ENCODE measurements at places on chromosomes 16 and 17.

DNA sequence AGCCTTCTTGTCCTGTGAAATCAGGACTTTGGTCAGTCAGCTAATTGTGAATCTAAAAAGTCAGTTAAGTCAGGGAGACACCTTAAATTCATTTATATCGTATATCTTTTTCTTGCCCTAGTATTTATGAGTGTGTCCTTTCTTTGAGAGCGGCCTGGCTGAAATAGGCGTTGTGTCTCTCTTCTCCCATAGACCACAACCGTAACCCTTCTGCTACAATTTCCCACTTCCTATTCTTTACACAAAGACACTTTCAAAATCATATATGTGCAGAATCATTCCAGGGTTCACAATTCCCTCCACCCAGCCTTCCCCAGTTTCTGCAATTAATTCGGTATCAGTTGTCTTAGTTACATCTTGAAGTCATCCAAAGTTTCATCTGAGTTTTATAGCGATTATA lies 14.0 kb upstream of the COTL1 start:
- no peak for DNase-seq

DNA sequence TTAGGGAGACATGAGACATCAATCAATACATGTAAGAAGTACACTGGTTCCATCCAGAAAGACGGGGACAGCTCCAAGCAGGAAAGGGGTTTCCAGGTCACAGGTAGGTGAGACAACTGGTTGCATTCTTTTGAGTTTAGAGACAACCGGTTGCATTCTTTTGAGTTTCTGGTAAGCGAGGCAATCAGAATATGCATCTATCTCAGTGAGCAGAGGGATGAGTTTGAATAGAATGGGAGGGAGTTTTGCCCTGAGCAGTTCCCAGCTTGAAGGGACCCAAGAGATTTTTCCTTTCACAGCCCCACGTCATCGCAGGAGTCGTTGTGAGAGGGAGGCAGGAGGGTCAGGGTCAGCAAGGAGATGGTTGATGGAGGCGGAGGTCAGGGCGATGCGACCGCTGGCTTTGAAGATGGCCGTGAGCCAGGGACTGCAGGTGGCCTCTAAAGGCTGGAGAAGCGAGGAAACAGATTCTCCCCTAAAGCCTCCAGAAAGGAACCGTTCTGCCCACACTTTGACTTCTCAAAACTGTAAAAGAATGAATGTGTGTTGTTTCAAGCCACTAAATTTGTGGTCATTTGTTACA lies 36.5 kb downstream of the IRF8 start:
- DNase-seq = no peak

DNA sequence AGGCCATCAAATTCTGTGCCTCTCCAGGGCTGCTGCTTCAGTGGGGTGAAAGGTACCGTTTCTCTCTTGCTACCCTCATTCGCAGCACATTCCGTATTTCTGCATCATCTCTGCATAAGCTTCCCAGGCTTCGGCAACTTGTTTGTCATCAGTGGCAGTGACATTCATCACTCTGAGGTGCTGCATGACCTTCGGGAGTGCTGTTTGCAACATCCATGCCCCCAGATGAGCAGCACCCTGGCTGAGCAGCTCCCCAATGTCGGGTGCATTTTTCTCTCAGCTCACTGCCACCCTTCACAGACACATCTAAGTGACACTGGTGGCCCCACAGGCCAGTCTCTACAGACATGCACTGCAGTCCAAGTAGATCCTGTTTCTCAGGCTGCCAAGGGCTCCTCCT lies 3.8 kb downstream of the CREBBP start:
- no peak for DNase-seq

- DNase-seq = no peak
These were observed 51.7 kb downstream of the GRIN2A start for GRCh38 chr16:10130538-10130937.

- no peak for DNase-seq
These were observed 408.6 kb downstream of the HAPSTR1 start for GRCh38 chr16:9499941-9500593.

DNA sequence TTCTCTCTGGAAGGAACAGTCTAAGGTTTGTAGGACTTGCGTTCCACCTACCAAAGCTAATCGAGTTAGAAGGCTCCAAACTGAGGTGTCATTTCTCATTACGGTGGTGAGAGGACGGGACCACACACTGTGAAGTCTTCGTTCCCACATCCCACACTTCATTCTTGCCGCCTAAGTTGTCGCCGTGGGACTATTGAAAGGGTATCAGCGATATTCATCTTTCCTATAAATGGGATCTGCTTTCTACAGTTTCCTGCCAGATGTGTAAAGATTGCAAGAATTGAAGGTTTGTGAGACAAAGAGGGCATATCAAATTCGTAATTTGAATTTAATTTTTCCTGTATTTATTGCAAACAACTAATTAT lies 608 bp upstream of the TRIM37 start:
- no peak for DNase-seq

DNA sequence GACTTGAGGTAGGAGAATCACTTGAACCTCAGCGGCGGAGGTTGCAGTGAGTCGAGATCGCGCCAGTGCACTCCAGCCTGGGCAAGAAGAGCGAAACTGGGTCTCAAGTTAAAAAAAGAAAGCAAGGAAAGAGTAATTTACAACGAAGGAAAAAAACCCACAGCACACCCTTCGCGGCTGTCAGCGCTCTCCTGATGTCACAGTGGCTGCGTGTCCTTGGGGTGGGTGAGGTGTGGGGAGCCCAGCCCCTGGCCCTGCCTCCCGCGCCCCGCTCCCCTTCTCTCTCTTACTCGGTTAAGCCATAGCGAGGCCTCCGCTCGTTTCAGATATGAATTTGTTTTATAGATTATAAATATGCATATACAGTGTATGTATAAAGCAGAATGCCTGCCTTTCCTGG lies 740 bp upstream of the JPT2 start:
- no peak for DNase-seq

DNA sequence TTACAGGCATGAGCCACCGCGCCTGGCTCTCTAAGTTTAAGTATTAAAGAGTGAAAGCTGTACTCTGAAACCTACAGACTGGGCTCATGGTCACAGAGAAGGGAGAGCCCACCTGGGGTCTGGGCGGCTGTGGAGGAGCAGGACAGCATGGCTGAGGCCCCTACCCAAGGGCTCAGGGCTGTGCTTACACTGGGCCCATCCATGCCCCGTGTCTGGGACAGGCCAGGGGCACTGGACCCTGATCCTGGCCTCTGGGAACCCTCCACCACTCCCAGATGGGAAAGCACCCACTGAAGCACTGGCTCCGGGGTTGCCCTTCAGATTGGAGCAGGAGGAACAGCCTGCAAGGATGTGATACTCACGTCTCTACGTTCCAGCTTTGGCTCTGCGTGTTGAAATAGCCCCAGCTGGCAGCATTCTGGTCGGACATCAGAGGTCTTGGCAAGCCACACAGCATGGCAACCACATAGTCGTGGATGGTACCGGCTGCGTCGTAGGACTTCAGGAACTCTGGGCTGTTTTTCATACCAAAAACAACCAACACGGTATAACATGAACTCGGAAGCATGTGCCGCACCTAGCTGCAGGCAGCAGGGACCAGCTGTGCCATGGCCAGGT lies 13.0 kb downstream of the SHPK start:
- no peak for DNase-seq

DNA sequence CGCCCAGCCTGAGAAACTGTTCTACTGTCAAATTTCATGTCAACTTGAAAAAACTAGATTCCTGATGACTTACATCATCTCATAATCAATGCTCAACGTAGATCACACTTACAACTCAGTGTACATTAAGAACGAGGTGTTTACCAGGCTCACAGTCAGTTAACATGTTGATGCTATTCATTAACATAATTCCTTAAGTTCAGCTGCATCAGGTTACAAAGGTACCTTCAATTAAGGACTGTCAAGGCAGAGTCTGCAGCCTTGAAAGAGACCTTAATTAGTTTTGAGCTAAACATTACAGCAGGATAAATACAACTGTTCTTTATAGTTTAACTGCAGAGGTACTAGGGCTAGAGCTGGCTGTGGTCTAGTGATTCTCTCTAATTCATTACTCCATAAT lies 1.9 kb downstream of the GNA13 start:
- no peak for DNase-seq

GRCh38 chr17:81074875-81075274 lies 39.9 kb downstream of the BAIAP2 start:
- DNase-seq = no peak

- DNase-seq = no peak
These were observed 27.0 kb upstream of the DHX8 start for GRCh38 chr17:43456661-43457361.

GRCh38 chr17:1498869-1499268 lies 6.4 kb upstream of the MYO1C start:
- no peak for DNase-seq

- DNase-seq = peak; percentile 64
These were observed 946 bp upstream of the TMEM256 start for GRCh38 chr17:7404737-7405349.

GRCh38 chr17:42347198-42347597 lies 41.0 kb downstream of the STAT3 start:
- no peak for DNase-seq

DNA sequence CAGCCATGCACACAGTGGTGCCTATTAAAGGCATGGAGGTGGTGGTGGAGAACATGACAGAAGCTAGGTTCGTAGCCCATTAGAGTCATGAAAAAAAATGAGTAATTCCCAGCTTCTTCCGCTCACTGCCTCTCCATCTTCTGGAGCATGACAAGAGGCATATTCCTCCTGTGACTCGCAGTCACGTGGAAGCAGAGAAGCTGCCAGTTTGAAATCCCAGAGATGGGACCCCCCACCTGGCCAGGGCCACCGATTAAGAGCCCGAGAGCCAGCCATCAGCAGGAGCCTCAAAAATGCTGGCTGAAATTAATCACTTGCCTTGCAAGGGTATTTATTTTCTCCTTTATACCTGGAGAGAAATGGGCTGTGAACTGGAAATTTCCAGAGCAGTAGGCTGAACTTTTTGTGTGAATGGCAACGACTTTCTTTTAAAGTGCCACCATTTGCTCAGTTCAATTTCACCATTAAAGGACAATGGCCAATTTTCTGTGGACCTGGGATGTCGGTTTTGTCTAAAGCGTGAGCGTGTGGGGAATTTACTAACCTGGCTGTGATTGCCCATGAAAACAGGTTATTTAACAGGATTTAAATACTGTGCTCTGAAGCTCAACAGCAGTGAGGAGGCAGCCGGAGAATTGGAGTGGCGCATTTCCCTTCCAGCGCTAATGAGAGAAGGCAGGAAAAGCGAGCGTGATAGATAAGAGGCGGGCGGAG lies 189.7 kb upstream of the SDK2 start:
- DNase-seq = no peak

DNA sequence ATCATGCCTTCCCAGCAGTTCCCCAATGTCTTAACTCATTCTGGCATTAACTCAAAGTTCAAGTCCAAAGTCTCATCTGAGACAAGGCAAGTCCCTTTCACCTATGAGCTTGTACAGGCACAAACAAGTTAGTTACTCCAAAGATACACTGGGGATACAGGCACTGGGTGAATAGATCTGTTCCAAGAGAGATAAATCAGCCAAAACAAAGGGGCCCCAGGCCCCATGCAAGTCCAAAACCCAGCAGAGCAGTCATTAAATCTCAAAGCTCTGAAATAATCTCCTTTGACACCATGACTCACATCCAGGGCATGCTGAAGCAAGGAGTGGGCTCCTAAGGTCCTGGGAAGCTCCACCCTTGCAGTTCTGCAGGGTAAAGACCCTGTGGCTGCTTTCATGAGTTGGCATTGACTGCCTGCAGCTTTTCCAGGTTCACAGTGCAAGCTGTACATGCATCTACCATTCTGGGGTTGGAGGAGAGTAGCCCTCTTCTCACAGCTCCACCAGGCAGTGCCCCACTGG lies 332.2 kb upstream of the KIF2B start:
- DNase-seq = no peak

- no peak for DNase-seq
These were observed 791.3 kb upstream of the SOX9 start for GRCh38 chr17:71329310-71330098.

DNA sequence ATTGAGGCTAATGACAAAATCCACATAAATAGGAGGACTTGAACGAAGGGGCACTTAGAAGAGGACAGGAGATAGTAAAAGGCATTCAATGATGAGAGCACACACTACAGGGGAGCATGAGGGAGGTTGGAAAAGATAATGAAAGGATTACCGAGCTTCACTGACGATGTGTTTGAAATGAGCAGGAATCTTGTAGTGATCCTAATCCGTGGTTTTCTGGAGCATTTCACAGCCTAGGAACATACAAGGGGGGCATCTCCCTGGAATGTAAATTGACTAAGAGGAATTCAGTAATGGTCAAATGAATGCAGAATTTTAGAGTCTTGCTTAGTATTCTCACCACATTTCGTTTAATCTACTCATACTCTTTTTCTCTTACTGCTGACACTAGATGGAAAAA lies 5.2 kb downstream of the ATMIN start:
- no peak for DNase-seq

GRCh38 chr17:82435103-82435502 lies 15.4 kb downstream of the CYBC1 start:
- no peak for DNase-seq

GRCh38 chr17:56074361-56074890 lies 78.8 kb upstream of the ANKFN1 start:
- DNase-seq = no peak

DNA sequence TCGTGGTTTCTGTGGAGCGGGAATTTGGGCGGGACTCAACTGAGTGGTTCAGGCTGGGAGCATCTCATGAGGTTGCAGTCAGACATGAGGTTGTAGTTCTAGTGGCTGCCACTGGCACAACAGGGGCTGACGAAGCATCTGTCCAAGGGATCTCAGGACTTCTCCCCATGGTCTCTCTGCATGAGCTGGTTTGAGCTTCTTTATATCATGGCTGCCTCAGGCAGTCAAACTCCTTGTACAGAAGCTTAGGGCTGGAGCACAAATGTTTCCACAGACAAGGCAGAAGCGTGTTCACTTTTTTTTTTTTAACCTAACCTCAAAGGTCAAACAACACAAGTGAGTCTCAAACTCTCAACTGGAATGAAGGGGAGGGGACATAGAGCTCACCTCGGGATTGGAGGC lies 243.3 kb downstream of the MSI2 start:
- DNase-seq = no peak

DNA sequence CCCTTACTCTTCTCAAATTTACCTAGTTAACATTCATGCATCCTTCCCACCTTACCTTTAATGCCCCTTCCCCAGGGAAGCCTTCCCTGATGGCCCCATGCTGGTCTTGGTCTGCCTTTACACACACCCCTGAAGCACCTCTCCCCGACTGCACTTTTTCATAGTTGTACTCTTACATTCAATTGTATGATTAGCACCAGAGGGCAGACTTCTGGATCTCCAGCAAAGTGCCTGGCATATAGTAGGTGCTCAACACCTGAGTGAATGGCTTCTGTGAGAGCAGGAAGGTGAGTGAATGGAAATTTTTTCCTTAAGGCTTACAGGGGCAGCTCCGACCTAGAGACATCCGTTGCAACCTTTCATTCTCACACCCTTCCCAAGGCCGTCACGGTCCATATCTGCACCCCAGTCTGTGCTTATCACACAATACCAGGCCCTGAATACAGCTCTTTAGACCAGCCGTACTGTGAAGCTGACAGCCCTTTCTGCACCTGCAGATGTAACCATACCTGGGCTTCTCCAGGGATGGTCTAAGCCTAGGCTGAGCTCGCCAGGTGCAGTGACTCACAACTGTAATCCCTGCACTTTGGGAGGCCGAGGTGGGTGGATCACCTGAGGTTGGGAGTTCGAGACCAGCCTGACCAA lies 4.4 kb downstream of the PGAP3 start:
- DNase-seq = no peak
